ENCODE measurements at places on chromosomes 7 and 10.

DNA sequence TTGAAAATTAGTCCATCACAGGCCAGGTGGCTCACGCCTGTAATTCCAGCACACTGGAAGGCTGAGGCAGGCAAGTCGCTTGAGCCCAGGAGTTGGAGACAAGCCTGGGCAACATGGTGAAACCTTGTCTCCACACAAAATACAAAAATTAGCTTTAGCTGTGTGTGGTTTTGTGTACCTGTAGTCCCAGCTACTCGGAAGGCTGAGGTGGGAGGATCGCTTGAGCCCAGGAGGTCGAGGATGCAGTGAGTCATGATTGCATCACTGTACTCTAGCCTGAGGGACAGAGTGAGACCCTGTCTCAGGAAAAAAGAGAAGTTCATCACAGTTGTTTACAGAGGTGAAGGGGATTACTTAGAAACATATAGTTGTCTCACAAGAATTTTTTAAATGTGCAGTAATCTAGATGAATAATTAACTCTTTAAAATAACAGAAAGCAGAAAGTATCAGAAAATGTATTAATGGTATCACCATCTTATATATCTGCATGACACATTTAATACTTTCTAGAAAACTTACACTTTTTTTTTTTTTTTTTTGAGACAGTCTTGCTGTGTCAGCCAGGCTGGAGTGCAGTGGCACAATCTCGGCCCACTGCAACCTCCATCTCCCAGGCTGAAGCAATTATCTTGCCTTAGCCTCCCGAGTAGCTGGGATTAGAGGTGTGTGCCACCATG, 8.9 kb downstream of the LCOR start:
- no peak for DNase-seq

DNA sequence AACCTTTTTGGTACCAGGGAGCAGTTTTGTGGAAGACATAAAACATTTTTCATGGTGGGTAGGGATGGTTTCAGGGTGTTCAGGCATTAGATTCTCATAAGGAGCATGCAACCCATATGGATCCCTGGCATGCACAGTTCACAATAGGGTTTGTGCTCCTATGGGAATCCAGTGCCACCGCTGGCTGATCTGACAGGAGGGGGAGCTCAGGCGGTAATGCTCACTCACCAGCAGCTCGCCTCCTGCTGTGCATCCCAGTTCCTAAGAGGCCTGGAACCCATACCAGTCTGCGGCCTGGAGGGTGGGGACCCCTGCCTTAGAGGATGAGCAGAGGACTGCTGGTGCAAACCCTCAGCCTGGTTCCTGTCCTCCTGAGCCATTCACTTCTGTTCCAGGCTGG, 561.7 kb downstream of the SDK1 start:
- DNase-seq = no peak

DNA sequence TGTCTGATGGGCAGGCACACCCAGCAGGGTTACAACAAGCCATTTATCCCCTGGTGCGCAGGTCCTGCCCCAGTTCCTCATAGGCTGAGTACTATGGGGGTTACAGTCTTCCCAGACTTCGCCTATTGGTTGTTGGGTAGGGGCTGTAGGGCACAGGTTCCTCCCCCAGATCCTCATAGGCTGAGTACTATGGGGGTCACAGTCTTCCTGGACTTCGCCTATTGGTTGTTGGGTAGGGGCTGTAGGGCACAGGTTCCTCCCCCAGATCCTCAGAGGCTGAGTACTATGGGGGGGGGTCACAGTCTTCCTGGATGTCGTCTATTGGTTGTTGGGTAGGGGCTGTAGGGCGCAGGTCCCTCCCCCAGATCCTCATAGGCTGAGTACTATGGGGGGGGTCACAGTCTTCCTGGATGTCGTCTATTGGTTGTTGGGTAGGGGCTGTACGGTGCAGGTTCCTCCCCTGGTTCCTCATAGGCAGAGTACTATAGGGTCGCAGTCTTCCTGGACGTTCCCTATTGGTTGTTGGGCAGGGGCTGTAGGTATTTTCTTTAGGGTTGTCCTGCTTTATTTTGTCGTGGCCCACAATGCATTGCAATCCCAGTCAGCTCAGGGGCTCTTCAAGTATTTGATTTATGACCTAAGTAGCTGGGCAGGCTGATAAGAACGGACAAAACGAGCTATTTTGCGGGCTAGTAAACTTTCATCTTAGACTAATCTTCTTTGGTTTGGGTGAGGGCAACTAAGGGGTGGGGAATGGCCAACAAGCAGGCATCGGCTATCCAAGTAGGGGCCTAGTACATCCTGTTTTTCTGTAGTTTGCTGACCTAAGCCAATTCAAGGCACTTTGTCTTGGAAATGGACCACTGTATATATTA, 3.4 kb downstream of the LRRC27 start:
- DNase-seq = no peak

DNA sequence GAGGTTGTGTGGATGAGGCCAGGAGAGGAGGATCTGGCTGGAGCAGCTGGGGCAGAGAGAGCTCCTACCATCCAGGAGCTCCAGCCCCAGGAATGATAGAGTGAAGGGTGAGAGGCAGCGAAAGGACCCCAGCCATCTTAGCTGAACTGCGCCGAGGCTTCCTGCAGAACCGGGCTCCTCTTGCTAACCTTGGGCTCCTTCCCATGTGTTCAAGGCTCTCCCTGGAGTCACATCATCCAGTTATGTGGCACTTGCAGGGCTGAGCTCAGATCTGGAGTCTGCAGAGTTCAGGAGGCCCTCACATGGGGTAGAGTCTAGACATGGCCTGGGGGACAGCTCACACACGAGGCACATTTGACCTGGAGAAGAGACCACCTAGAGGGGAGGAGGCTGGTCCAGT, 225.0 kb upstream of the ZNF32 start:
- no peak for DNase-seq

- DNase-seq = no peak
Measured at GRCh38 chr7:33744293-33745075, 160.9 kb upstream of the BMPER start.

DNA sequence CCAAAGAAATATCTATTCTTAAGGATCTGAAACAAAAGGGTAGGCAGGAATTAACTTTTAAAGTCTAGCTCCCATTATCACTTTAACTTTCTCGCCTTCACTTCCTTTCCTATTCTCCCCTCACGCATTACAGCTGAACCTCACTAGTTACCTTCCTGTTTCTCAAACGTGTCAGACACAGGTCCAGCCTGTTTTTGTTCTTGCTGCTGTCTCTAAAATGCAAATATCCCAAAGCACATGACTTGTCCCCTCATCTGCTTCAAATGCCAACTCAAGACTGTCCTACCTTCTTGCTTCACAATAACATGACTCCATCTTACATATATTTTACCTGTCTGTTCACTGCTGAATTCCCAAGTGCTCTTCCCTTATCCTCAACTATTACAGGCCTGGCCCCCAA, 17.6 kb downstream of the ZDHHC6 start:
- DNase-seq = no peak
